Naive B cell (primary cell): ENCODE measurements at places on chromosomes 16 and 17. TPM values are rescaled to one million over a fixed set of nuclear protein-coding genes. Genes with fewer than 3 reads are reported as not detected.

DNA sequence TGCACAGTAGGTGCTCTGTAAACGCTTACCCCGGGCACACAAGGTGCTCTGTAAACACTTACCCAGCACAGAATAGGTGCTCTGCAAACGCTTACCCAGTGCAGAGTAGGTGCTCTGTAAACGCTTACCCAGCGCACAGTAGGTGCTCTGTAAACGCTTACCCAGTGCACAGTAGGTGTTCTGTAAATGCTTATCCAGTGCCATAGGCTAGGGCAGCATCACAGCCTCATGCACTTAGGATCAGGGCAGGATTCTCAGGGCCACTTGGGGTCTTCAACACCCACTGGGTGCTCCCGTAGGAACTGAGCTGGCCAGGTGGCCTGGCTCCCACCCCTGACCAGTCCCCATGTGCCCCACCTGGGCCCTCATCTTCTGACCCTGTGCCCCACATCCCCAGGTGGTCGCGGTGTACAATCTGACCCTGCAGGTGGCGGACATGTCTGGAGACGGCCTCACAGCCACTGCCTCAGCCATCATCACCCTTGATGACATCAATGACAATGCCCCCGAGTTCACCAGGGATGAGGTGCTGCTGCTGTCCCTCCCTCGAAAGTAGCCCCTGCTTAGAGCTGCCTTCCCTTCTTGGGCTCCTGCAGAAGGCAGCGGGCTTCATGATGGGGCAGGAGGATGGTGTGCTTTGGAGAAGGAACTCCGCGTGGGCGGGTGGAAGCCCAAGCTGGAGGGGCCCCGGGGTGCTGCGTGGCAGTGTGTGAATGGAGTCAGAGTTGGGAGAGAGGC is 13.1 kb downstream of the SLC22A31 start:
- H3K27ac ChIP-seq: peak overlapping the region; percentile 97
- H3K4me3 ChIP-seq: no peak overlapping the region
- no peaks in the 10 kb centered on the region for H3K4me1 ChIP-seq
- H3K36me3 ChIP-seq: no peaks in the 10 kb centered on the region
- H3K27me3 ChIP-seq: no peaks in the 10 kb centered on the region
- DNase-seq: peak; percentile 58

NPIPB9 gene
- polyA plus RNA-seq: 0.31 TPM

GRCh38 chr17:71142333-71142732 is 973.0 kb downstream of the KCNJ2 start:
- H3K27ac ChIP-seq: no peak overlapping the region
- no peaks in the 10 kb centered on the region for H3K36me3 ChIP-seq
- H3K4me1 ChIP-seq: no peaks in the 10 kb centered on the region
- DNase-seq: no peak
- H3K4me3 ChIP-seq: no peak overlapping the region

DNA sequence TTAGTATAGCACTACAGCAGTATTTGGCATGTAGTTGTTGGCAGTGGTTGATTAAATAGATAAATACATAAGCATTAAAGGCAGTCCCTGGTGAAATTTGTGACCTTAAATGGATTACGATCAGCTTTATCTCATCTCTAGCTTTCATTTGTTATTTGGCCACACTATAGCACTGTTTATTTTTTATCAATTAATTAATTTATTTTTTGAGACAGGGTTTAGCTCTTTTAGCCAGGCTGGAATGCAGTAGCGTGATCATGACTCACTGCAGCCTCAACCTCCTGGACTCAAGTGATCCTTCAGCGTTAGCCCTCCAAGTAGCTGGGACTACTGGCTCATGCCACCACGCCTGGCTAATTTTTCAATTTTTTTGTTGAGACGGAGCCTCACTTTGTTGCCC is 18.7 kb upstream of the ARHGAP17 start:
- DNase-seq: no peak

- no peak overlapping the region for H3K4me3 ChIP-seq
- peaks cover 30% of the 10 kb centered on the region for H3K4me1 ChIP-seq
- no peaks in the 10 kb centered on the region for H3K27me3 ChIP-seq
- no peak for DNase-seq
Measured at GRCh38 chr16:11264155-11264832, 4.8 kb downstream of the TNP2 start.

- no peak overlapping the region for H3K27ac ChIP-seq
- DNase-seq: no peak
- H3K4me1 ChIP-seq: no peaks in the 10 kb centered on the region
- H3K4me3 ChIP-seq: no peak overlapping the region
- H3K36me3 ChIP-seq: no peaks in the 10 kb centered on the region
Measured at GRCh38 chr16:56477096-56477878, 25.9 kb downstream of the OGFOD1 start.

GRCh38 chr17:7351665-7352502 is at the start of gene KCTD11:
Gene KCTD11 (plus strand): TSS chr17:7352162.
- peaks cover 53% of the 10 kb centered on the region for H3K4me1 ChIP-seq
- peak within 1 kb of the TSS; percentile 80 for H3K27ac ChIP-seq
- H3K27me3 ChIP-seq: no peaks in the 10 kb centered on the region
- DNase-seq: peak; percentile 71
- peak within 1 kb of the TSS; percentile 93 for H3K4me3 ChIP-seq
- no peaks in the 10 kb centered on the region for H3K36me3 ChIP-seq

DNA sequence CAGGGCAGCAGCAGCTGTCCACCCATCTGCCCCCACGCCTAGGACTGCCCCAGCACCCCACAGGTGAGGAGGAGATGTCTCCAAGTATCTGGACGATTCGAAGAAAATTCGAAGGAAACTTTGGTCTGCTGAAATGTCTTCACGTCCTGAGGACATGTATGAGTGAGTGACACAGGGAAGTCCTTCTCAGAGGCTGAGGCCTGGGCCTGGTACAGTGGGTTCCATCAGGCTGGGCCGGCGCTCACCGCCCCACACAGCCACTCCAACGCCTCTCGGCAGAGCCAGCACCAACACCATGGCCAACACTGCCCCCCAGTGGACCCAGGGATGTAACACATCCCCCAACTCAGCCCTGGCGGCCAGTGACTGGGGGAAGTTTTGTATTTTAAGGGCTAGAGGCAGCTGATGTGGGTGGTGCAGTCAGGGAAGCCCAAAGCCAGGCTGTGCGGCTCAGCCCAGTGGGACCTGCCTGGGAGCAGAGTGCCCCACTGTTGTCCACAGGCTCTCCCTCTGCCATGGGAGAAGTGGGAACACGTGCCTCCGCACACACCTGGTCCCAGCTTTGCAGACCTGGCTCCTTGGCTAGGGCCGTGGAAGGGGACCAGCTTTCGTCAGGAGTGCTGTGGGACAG is 55.8 kb upstream of the FASN start:
- no peak overlapping the region for H3K27ac ChIP-seq
- peaks cover 3% of the 10 kb centered on the region for H3K4me1 ChIP-seq
- no peak overlapping the region for H3K4me3 ChIP-seq
- H3K36me3 ChIP-seq: no peaks in the 10 kb centered on the region
- no peaks in the 10 kb centered on the region for H3K27me3 ChIP-seq
- DNase-seq: peak; percentile 77

C16orf74 gene
- 243 TPM for polyA plus RNA-seq

DNA sequence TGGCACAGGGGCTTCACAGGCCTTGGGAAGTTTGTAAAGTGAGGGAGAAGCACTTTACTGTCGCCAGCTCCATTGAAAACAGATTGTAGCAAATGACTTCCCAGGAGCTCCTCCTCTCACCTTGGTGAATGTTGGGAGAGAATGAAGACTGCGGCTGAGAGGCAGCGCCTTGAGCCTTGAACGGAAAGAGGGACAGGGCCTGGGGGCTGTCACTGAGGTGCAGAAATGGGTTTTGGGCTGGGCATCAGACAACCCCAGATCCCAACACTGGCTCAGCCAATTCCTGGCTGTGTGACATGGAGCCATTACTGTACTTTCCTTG is 603 bp upstream of the MRTFB start:
- H3K4me3 ChIP-seq: peak overlapping the region; percentile 95
- peak overlapping the region; percentile 21 for H3K27ac ChIP-seq
- peaks cover 13% of the 10 kb centered on the region for H3K4me1 ChIP-seq
- no peak for DNase-seq
- H3K36me3 ChIP-seq: no peaks in the 10 kb centered on the region

ZNF624 gene
- polyA plus RNA-seq: 7.3 TPM

- no peaks in the 10 kb centered on the region for H3K36me3 ChIP-seq
- H3K4me3 ChIP-seq: no peak overlapping the region
- H3K27ac ChIP-seq: no peak overlapping the region
- H3K27me3 ChIP-seq: no peaks in the 10 kb centered on the region
Measured at GRCh38 chr17:59680314-59680713, 26.9 kb downstream of the PTRH2 start.

- H3K27ac ChIP-seq: no peak overlapping the region
- H3K4me1 ChIP-seq: peaks cover 14% of the 10 kb centered on the region
- DNase-seq: no peak
- peaks cover 19% of the 10 kb centered on the region for H3K27me3 ChIP-seq
Measured at GRCh38 chr16:177394-177822, 928 bp downstream of the HBA1 start.

- H3K4me3 ChIP-seq: no peak overlapping the region
- H3K36me3 ChIP-seq: no peaks in the 10 kb centered on the region
- DNase-seq: no peak
- peaks cover 2% of the 10 kb centered on the region for H3K4me1 ChIP-seq
Measured at GRCh38 chr17:66803474-66803951, 31.4 kb upstream of the CACNG5 start.

SEPTIN12 gene
- not detected for polyA plus RNA-seq

- no peak overlapping the region for H3K27ac ChIP-seq
- no peaks in the 10 kb centered on the region for H3K36me3 ChIP-seq
- DNase-seq: no peak
Measured at GRCh38 chr16:85641776-85642176, 28.7 kb downstream of the GSE1 start.

MBTPS1 gene
- 56.5 TPM for polyA plus RNA-seq

FBXL16 gene
- polyA plus RNA-seq: not detected

- no peak overlapping the region for H3K4me3 ChIP-seq
- H3K27ac ChIP-seq: peak overlapping the region; percentile 40
- H3K36me3 ChIP-seq: no peaks in the 10 kb centered on the region
- H3K27me3 ChIP-seq: no peaks in the 10 kb centered on the region
- H3K4me1 ChIP-seq: peaks cover 12% of the 10 kb centered on the region
Measured at GRCh38 chr16:56362057-56362655, 63.2 kb downstream of the AMFR start.

KRTAP4-3 gene
- polyA plus RNA-seq: not detected

CDH8 gene
- polyA plus RNA-seq: not detected

DNA sequence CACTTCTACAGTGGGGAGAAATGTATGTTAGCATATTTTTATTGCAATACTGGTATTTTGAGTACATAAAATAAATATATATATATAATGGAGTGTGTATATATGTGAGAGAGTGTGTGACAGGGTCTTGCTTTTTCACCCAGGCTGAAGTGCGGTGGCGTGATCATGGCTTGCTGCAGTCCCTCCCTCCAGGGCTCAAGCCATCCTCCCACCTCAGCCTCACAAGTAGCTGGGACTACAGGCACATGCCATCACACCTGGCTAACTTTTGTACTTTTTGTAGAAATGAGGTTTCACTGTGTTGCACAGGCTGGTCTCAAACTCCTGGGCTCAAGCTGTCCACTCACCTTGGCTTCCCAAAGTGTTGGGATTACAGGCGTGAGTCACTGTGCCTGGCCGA is 4.1 kb downstream of the CYLD start:
- no peak for DNase-seq
- H3K36me3 ChIP-seq: no peaks in the 10 kb centered on the region
- H3K27ac ChIP-seq: no peak overlapping the region
- peaks cover 55% of the 10 kb centered on the region for H3K4me1 ChIP-seq

GRCh38 chr16:10851512-10851911 is 25.5 kb upstream of the CIITA start:
- H3K27me3 ChIP-seq: no peaks in the 10 kb centered on the region
- H3K36me3 ChIP-seq: peaks cover 15% of the 10 kb centered on the region
- H3K27ac ChIP-seq: no peak overlapping the region
- no peak for DNase-seq
- H3K4me1 ChIP-seq: peaks cover 73% of the 10 kb centered on the region
- no peak overlapping the region for H3K4me3 ChIP-seq

MFAP4 gene
- not detected for polyA plus RNA-seq

DNA sequence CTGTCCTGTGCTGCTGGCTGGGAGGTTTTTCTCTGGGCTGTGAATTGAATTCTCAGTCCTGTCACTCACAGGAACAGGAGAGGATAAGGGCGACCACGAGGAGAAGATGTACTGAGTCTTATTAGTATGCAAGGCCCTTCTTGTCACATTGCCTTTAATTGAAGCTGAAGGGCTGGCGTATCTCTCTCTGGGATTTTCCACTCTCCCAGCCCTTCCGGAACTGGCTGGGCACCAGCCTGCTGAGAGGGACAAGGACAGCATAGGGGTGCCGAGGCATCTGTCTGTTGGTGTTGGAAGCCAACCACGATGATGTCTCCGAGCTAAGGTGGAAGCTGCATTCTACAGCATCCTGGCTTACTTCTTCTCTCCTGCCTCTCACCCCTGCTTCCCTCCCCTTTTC is 33.2 kb downstream of the GPRC5B start:
- peaks cover 8% of the 10 kb centered on the region for H3K27me3 ChIP-seq
- H3K36me3 ChIP-seq: no peaks in the 10 kb centered on the region
- H3K27ac ChIP-seq: no peak overlapping the region
- DNase-seq: no peak

DNA sequence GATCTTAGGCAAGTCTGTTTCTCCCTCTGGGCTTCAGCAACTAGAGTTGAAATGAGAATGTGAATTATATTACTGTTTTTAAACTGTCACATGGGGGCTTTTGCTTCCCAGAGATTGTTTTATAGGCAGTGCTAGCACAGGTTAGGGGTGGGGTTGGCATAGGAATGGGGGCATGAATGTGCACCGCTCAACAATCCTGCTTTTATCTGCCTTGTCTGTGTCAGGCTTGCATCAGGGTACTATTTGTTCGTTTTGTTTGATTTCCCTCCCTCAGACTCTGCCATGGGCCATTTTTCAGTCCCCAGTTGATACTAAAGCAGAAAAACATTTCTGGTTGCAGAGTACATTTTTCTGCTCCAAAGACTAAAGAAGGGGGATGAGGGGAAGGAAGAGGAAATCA is 34.6 kb upstream of the IRX6 start:
- no peak for DNase-seq
- no peaks in the 10 kb centered on the region for H3K4me1 ChIP-seq

GRCh38 chr16:85438981-85439685 is 174.0 kb upstream of the GSE1 start:
- no peak overlapping the region for H3K4me3 ChIP-seq
- H3K4me1 ChIP-seq: no peaks in the 10 kb centered on the region
- H3K36me3 ChIP-seq: no peaks in the 10 kb centered on the region
- H3K27ac ChIP-seq: no peak overlapping the region

GRCh38 chr16:29645694-29646187 is 17.3 kb upstream of the SPN start:
- H3K4me3 ChIP-seq: peak overlapping the region; percentile 65
- H3K27ac ChIP-seq: peak overlapping the region; percentile 95
- H3K27me3 ChIP-seq: no peaks in the 10 kb centered on the region
- DNase-seq: no peak
- H3K4me1 ChIP-seq: peaks cover 43% of the 10 kb centered on the region

DNA sequence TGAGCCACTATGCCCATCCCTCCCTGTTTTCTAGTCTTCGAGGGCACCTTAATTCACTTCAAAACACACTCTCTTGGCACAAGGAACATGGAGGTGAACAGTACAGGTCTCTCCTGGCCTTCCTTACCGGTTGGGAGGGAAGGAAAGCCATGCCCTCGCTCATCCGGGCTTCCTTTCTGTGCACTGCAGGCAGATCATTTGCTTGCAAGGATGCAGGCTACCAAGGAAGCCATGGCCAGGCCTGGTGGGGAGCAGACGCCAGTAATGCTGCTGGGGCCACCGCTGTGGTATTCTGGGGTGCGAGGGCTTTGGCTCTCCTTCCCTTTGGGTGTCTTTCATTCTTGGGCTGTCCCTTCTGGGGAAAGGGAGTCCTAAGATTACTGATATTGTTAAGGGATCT is 80.8 kb upstream of the DNAJA2 start:
- DNase-seq: no peak
- H3K4me1 ChIP-seq: no peaks in the 10 kb centered on the region
- no peaks in the 10 kb centered on the region for H3K36me3 ChIP-seq
- H3K27ac ChIP-seq: no peak overlapping the region
